ENCODE measurements at places on chromosomes 7 and 10. TPM values are rescaled to one million over a fixed set of nuclear protein-coding genes. Genes with fewer than 3 reads are reported as not detected.

The DEPP1 gene
- total RNA-seq, result 0.37 TPM

DNA sequence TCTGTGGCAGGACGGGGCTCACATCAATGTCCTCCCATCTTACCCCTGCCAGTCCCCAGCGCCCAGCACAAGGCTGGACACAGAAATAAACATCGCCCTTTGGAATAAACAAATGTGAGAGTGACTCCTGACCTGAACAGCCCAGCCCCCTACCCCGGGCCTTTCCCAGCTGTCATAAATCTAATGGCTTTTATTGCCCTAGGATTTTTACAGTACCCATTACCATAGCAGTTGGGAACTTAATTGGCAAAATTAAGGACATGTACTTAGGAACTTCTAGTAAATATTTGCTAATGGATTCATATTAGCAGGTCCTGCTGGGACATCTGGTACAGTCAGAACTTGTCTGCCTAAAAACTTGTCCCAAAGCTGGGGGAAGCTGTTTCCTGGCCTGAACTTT, 76.6 kb downstream of the GLRX3 start:
- H3K36me3 ChIP-seq, result no peaks in the 10 kb centered on the region
- H3K4me3 ChIP-seq, result no peak overlapping the region
- DNase-seq, result no peak
- H3K27me3 ChIP-seq, result no peaks in the 10 kb centered on the region

The PVRIG gene
- 63.2 TPM for total RNA-seq

The ABCB4 gene
- 0.07 TPM for total RNA-seq

GRCh38 chr7:151018421-151019129, 5.7 kb downstream of the ATG9B start:
- H3K36me3 ChIP-seq, result peaks cover 2% of the 10 kb centered on the region
- H3K4me3 ChIP-seq, result peak overlapping the region; percentile 69
- peaks cover 41% of the 10 kb centered on the region for H3K27me3 ChIP-seq
- DNase-seq, result peak; percentile 47
- H3K4me1 ChIP-seq, result peaks cover 41% of the 10 kb centered on the region

DNA sequence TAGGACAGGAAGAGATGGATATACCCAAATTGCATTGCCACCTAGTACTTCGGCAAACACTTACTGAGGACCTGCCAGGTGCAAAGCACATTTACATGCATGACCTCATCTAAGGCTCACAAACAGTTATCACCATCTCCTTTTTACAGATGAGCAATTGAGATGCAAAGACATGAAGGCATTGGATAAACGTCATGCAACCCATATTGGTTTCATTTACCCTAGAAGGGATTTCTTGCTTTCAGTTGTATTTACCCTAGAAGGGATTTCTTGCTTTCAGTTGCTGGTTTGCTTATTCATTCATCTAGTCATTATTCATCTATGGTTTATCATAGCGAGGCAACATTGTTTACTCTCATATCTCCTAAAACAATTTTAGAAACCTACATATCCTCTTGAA, 52.2 kb downstream of the STEAP1B start:
- H3K36me3 ChIP-seq, result peaks cover 5% of the 10 kb centered on the region
- no peak for DNase-seq
- peaks cover 21% of the 10 kb centered on the region for H3K4me1 ChIP-seq
- peaks cover 20% of the 10 kb centered on the region for H3K27me3 ChIP-seq

GRCh38 chr7:92461027-92462003, 14.0 kb downstream of the GATAD1 start:
- peaks cover 2% of the 10 kb centered on the region for H3K4me1 ChIP-seq
- H3K36me3 ChIP-seq, result peaks cover 5% of the 10 kb centered on the region
- H3K27me3 ChIP-seq, result no peaks in the 10 kb centered on the region
- H3K27ac ChIP-seq, result no peak overlapping the region

- peaks cover 31% of the 10 kb centered on the region for H3K36me3 ChIP-seq
- peak overlapping the region; percentile 1 for H3K4me3 ChIP-seq
- no peaks in the 10 kb centered on the region for H3K27me3 ChIP-seq
- H3K4me1 ChIP-seq, result peaks cover 56% of the 10 kb centered on the region
- no peak for DNase-seq
- no peak overlapping the region for H3K27ac ChIP-seq
These were observed 2.0 kb downstream of the FBH1 start for GRCh38 chr10:5892007-5892406.

Data from activated CD8-positive, alpha-beta memory T cell treated with anti-CD3 and anti-CD28 coated beads, Interleukin-2, amount 10 ng/mL, durations not matched to agents 7 days and 5 days (primary cell).